WTC11 (cell line): ENCODE measurements at places on chromosomes 1 and 21.

GRCh38 chr1:173469656-173470055 lies 7.5 kb upstream of the PRDX6 start:
- H3K4me1 ChIP-seq = peaks cover 6% of the 10 kb centered on the region; the same call in 1 of the 2 replicates
- H3K4me3 ChIP-seq = no peak overlapping the region
- no peak for DNase-seq
- peaks cover 96% of the 10 kb centered on the region for H3K36me3 ChIP-seq

DNA sequence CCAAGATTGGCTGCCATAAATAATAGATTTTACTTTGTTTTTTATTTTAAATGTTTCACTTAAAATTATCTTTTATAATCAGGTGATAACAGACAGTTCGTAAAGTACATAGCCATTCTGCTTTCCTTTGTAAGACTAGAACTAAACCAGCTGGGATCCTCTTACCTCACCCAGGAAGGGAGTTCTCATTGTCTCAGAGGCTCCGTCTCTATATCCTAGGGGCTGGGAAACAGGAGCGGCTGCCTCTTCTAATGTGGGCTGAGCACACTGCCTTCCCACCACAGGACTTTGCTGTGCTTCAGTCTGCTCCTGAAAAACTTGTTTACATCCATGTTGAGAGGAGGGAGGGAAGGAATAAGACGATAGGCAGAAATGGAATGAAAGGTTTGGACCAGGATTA lies 45.6 kb upstream of the PGD start:
- peaks cover 30% of the 10 kb centered on the region for H3K36me3 ChIP-seq
- H3K27me3 ChIP-seq = no peaks in the 10 kb centered on the region
- DNase-seq = peak; percentile 13
- H3K27ac ChIP-seq = peak overlapping the region; percentile 78
- peaks cover 17% of the 10 kb centered on the region for H3K4me1 ChIP-seq

- no peak overlapping the region for H3K4me3 ChIP-seq
- DNase-seq = no peak
- no peaks in the 10 kb centered on the region for H3K27me3 ChIP-seq
- H3K27ac ChIP-seq = no peak overlapping the region
- peaks cover 37% of the 10 kb centered on the region for H3K36me3 ChIP-seq
Measured at GRCh38 chr1:99887890-99888289, 37.7 kb downstream of the AGL start.

GRCh38 chr1:67162954-67163353 lies 3.3 kb upstream of the IL23R start:
- DNase-seq = no peak
- H3K4me3 ChIP-seq = no peak overlapping the region
- no peaks in the 10 kb centered on the region for H3K4me1 ChIP-seq
- H3K36me3 ChIP-seq = no peaks in the 10 kb centered on the region
- no peak overlapping the region for H3K27ac ChIP-seq

DNA sequence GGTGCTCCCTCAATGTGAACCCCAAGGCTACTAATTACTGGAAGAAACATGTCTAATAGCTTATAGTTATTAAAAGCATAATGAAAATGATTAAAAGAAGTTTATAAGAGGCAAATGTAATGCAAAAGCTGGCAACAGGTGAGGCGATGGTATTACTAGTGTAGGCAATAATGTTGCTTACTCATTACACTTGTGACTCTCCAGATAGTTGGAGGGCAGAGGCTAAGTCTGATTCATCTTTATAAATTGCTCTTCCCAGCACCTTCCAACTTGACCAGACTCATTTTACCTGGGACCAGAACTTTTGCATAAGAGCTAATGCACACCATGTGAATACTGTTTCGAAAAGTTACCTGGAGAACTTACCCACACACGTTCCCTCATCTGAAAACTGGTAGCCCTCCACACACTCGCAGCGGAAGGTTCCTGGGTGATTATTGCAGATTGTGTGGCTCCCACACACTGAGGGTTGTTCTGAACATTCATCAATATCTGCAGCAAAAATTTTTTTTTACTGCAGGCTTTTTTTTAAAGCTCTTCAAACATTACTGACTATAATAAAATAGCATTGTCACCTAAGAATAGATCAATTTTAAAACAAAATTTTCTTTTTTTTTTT lies 48.0 kb downstream of the NID1 start:
- no peak overlapping the region for H3K4me3 ChIP-seq
- no peak overlapping the region for H3K27ac ChIP-seq
- no peaks in the 10 kb centered on the region for H3K36me3 ChIP-seq
- no peaks in the 10 kb centered on the region for H3K27me3 ChIP-seq
- no peak for DNase-seq
- peaks cover 4% of the 10 kb centered on the region for H3K4me1 ChIP-seq
